ENCODE measurements at places on chromosomes 2 and 18.
A peak's percentile ranks its signal among the peaks of the same experiment; 100 is the strongest.

GRCh38 chr2:120418174-120418787, 72.3 kb downstream of the INHBB start:
- no peak for DNase-seq

GRCh38 chr2:62884514-62884913, 166.1 kb upstream of the OTX1 start:
- DNase-seq, result no peak

DNA sequence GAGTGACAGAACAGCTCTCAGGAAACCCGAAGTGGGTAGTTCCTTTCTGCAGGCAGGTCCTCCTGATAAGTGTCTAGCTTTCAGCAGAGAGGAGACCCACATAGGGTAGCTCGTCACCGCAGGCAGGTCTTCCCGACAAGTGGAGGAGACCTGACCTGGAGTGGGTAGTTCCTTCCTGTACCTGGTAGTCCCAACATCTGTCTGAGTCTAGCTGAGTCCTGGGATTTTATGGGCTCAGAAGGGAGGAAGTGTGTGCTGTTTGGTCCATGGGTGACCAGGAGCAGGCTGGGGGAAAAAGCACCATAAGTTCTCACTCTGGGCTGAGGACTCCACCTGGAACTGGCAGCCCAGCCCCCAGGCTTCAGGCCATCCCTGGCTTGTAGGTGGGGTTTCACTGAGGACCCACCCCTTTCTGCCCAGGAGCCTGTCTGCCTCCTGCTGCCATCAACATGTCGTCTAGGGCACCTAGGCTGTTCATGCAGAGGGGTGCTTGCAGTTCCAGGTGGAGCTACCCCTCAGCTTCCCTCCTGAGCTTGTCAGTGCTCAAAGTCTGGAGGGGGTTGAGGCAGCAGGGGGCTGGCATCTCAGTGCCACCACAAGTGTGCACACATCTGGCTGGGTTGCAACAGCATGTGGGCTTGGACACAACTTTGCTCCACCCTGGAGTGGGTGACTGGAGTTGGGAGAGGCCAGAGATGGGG, 9.4 kb downstream of the DYSF start:
- no peak for DNase-seq

DNA sequence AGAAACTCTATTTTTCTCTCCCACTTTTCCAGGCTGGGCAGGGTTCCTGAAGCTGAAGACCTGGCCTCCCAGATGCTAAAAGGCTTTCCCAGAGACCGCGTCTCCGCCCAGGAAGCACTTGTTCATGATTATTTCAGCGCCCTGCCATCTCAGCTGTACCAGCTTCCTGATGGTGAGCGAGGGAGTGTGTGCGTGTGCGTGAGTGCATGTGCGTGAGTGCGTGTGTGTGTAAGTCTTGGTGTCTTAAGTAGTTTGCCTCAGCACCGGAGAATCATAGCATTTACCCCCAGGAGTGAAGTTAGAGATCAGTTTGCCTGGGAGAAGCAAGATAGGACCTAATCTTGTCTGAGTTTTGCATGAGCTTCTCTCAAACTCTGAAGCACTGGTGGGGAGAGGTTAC, 73.7 kb downstream of the CDK15 start:
- no peak for DNase-seq

- no peak for DNase-seq
These were observed 62.5 kb downstream of the ONECUT2 start for GRCh38 chr18:57497372-57498294.

- DNase-seq, result peak; percentile 95
These were observed 59.5 kb downstream of the MFSD6 start for GRCh38 chr2:190467575-190468083.
